CD14-positive monocyte (primary cell): ENCODE measurements at places on chromosomes 16 and 17.

DNA sequence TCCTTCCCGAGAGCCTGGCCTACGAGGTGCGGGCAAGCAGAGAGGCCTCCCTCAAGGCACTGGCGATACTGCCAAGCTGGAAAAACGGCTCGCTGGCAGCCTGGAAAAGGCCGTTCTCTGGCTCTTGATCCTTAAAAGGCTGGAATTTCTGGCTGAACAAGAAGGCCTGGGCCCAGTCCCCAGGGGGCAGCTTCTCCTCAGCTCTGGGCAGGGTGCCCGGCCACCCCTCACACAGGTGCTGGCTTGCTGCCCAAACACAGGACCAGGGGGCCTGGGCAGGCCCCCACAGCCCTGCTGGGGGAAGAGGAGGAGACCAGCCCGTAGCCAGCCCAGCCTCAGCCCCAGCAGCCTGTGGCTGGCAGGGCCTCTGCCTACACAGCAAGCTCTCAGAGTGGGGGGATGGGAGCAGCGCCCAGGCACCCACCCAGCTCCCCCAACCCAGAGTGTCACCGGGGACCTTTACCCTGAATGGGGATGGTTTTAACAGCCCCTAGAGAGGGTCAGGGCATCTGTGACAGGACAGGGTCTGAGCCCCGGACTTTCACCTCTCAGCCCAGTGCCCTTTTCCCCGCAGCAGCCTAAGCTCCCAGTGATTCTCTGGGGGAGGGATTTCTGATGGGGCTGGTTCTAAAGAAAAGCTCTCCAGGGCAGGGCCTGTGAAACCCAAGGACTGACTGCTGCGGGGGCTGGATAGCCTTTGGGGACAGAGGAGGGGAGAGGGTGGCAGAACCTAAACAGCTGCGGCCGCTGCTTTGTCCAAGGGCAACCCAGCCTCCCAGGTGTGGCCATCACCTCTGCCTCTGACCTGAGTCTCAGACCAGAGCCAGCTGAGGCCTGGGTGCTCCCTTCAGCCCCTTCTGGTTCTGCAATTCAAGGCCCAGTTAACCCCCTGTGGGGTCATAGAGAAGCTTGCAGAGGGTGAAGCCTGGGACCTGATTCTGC lies 38.6 kb upstream of the TOB1 start:
- H3K36me3 ChIP-seq, result no peaks in the 10 kb centered on the region
- H3K27ac ChIP-seq, result no peak overlapping the region
- no peak for DNase-seq
- H3K4me3 ChIP-seq, result no peak overlapping the region
- peaks cover 34% of the 10 kb centered on the region for H3K4me1 ChIP-seq

DNA sequence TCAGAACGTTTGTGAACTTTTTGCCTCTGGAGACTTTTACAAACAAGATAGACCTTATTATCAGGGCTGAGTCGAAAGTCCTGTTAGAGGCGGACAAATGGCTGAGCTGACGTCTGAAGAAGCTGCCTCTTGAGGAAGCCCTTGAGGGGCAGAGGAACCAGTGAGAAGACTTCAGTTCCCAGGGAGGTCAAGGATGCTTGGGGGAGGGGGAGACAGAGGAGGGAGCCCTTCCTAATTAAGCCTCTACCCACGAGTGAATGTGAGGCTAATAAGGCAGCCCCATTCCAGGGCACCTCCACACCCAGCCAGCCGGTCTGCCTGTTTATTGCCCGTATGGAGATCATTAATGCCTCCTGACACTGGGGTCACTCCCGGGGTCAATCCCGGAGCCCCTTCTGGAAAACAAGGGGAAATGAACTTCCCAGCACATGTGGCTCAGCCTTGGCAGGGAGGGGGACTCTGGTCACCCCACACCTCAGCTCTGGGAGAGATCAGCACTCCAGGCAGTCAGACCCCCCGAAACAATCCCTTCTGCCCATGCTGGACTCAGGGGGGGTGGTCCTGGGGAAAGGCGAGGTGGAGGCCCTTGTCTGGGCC lies 9.2 kb upstream of the TBX4 start:
- no peak for DNase-seq
- no peak overlapping the region for H3K27ac ChIP-seq
- peaks cover 22% of the 10 kb centered on the region for H3K27me3 ChIP-seq
- H3K36me3 ChIP-seq, result no peaks in the 10 kb centered on the region

DNA sequence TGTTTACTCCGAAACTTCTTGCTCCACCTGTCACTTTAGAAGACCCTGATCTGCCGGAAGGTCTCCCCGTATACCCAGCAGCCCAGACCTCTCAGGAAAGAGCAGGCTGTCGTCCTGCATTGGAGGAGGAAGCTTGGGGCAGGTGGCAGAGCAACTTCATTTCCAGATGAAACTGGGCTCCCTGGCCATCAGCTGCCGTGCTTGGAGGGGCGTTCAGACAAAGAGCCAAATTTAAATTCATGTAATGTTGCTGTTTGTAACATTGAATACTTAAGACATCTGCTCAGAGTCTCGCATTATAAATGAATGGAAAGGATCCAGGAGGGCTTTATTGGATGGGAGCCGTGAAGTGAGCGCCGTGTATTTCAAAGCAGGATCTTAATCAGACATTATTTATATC lies 628.5 kb downstream of the MAF start:
- H3K36me3 ChIP-seq, result no peaks in the 10 kb centered on the region
- H3K27me3 ChIP-seq, result no peaks in the 10 kb centered on the region
- no peak overlapping the region for H3K4me3 ChIP-seq
- DNase-seq, result no peak
- H3K4me1 ChIP-seq, result no peaks in the 10 kb centered on the region

DNA sequence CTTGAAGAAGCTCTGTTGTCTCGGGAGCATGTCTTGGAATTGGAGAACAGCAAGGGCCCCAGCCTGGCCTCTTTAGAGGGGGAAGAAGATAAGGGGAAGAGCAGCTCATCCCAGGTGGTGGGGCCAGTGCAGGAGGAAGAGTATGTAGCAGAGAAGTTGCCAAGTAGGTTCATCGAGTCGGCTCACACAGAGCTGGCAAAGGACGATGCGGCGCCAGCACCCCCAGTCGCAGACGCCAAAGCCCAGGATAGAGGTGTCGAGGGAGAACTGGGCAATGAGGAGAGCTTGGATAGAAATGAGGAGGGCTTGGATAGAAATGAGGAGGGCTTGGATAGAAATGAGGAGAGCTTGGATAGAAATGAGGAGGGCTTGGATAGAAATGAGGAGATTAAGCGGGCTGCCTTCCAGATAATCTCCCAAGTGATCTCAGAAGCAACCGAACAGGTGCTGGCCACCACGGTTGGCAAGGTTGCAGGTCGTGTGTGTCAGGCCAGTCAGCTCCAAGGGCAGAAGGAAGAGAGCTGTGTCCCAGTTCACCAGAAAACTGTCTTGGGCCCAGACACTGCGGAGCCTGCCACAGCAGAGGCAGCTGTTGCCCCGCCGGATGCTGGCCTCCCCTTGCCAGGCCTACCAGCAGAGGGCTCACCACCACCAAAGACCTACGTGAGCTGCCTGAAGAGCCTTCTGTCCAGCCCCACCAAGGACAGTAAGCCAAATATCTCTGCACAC lies 21.2 kb downstream of the AKAP1 start:
- H3K27me3 ChIP-seq, result no peaks in the 10 kb centered on the region
- DNase-seq, result no peak
- no peak overlapping the region for H3K27ac ChIP-seq
- no peak overlapping the region for H3K4me3 ChIP-seq
- H3K36me3 ChIP-seq, result peaks cover 4% of the 10 kb centered on the region

- H3K27ac ChIP-seq, result no peak overlapping the region
- no peaks in the 10 kb centered on the region for H3K4me1 ChIP-seq
- no peak overlapping the region for H3K4me3 ChIP-seq
Observed at GRCh38 chr17:59315866-59316265, 15.6 kb upstream of the YPEL2 start.

- H3K27me3 ChIP-seq, result no peaks in the 10 kb centered on the region
- no peaks in the 10 kb centered on the region for H3K36me3 ChIP-seq
- H3K4me3 ChIP-seq, result peak overlapping the region; percentile 73
- DNase-seq, result peak; percentile 45
- H3K4me1 ChIP-seq, result peaks cover 32% of the 10 kb centered on the region
- H3K27ac ChIP-seq, result no peak overlapping the region
Observed at GRCh38 chr17:17300624-17301568, 2.3 kb upstream of the NT5M start.

- no peak overlapping the region for H3K4me3 ChIP-seq
- DNase-seq, result no peak
- peaks cover 60% of the 10 kb centered on the region for H3K4me1 ChIP-seq
- no peaks in the 10 kb centered on the region for H3K36me3 ChIP-seq
- no peaks in the 10 kb centered on the region for H3K27me3 ChIP-seq
Observed at GRCh38 chr16:82187829-82188228, 17.8 kb upstream of the MPHOSPH6 start.

DNA sequence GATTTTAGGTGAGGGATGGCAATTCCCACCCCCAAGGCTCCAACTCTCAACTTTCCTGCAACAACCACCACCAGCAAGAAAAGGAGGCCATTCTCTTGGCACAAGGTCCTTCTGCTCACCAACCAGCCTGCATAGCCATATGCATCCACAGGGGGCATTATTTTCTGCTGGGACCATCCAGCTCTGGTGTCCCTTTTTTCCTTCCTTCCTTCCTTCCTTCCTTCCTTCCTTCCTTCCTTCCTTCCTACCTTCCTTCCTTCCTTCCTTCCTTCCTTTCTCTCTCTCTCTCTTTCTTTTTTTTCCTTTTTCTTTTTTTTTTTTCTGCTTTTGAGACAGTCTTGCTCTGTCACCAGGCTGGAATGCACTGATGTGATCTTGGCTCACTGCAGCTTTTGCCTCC lies 21.1 kb upstream of the COX10 start:
- no peaks in the 10 kb centered on the region for H3K36me3 ChIP-seq
- DNase-seq, result no peak
- no peaks in the 10 kb centered on the region for H3K4me1 ChIP-seq
- no peak overlapping the region for H3K4me3 ChIP-seq

GRCh38 chr17:75909812-75910274 lies 5.2 kb upstream of the MRPL38 start:
- no peak overlapping the region for H3K4me3 ChIP-seq
- DNase-seq, result no peak
- peaks cover 14% of the 10 kb centered on the region for H3K4me1 ChIP-seq
- H3K36me3 ChIP-seq, result no peaks in the 10 kb centered on the region

- H3K4me3 ChIP-seq, result no peak overlapping the region
- no peak for DNase-seq
- H3K4me1 ChIP-seq, result peaks cover 32% of the 10 kb centered on the region
- no peaks in the 10 kb centered on the region for H3K36me3 ChIP-seq
Observed at GRCh38 chr17:73155410-73156165, 9.2 kb upstream of the SSTR2 start.

- no peak overlapping the region for H3K27ac ChIP-seq
- H3K27me3 ChIP-seq, result no peaks in the 10 kb centered on the region
- DNase-seq, result no peak
Observed at GRCh38 chr16:86026171-86026910, 127.4 kb downstream of the IRF8 start.

GRCh38 chr17:9444687-9445086 lies 130.9 kb downstream of the STX8 start:
- H3K27me3 ChIP-seq, result no peaks in the 10 kb centered on the region
- no peaks in the 10 kb centered on the region for H3K4me1 ChIP-seq
- H3K27ac ChIP-seq, result no peak overlapping the region
- H3K36me3 ChIP-seq, result peaks cover 3% of the 10 kb centered on the region
- H3K4me3 ChIP-seq, result no peak overlapping the region

DNA sequence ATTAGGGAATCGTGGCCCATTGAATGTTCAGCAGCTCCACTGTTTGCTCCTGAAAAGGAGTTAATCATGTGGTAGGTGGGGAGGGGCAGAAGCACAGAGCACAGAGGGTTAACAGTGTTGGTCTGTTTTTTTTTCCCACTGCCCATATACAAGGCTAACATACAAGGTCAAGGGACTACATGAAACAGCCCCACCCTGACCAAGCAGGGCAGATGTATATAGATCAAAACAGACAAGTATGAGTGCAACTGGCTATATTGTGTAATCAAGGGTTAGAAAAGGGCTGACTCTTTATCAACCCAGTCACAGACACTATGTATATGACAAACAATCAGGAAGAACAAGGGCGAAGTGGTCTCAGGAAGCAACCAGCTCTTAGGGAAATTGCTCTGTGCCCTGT lies 186.6 kb upstream of the CDH11 start:
- no peak overlapping the region for H3K27ac ChIP-seq
- no peak for DNase-seq
- H3K36me3 ChIP-seq, result no peaks in the 10 kb centered on the region
- no peaks in the 10 kb centered on the region for H3K4me1 ChIP-seq

DNA sequence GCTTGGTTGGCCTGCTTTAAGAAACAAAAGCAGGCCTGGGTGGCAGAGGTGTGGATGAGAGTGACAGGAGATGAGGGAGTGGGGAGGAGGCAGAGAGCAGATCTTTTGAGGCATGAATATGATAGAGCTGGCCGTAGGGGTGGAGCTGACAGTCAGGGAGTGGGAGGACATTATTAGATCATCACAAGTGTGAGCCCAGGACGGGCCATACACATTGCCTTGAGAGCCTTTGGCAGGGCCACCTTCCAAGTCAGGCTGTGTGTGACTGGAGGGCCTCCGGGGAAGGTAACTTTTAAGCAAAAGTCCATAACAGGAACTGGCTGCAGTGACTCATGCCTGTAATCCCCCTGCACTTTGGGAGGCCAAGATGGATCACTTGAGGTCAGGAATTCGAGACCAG lies 26.3 kb downstream of the GINS3 start:
- peaks cover 5% of the 10 kb centered on the region for H3K27me3 ChIP-seq
- H3K4me3 ChIP-seq, result no peak overlapping the region
- no peak overlapping the region for H3K27ac ChIP-seq
- DNase-seq, result no peak
- H3K4me1 ChIP-seq, result peaks cover 6% of the 10 kb centered on the region

GRCh38 chr17:80160536-80160935 lies 9.3 kb upstream of the CARD14 start:
- H3K4me3 ChIP-seq, result no peak overlapping the region
- no peaks in the 10 kb centered on the region for H3K36me3 ChIP-seq
- H3K4me1 ChIP-seq, result no peaks in the 10 kb centered on the region
- H3K27ac ChIP-seq, result no peak overlapping the region

GRCh38 chr17:6027342-6028024 lies 42.7 kb upstream of the WSCD1 start:
- H3K27ac ChIP-seq, result no peak overlapping the region
- H3K4me3 ChIP-seq, result no peak overlapping the region
- H3K4me1 ChIP-seq, result no peaks in the 10 kb centered on the region
- no peak for DNase-seq
- H3K27me3 ChIP-seq, result peaks cover 5% of the 10 kb centered on the region
- H3K36me3 ChIP-seq, result no peaks in the 10 kb centered on the region

GRCh38 chr16:68287276-68288251 lies 23.2 kb downstream of the SLC7A6OS start:
- H3K36me3 ChIP-seq, result peaks cover 48% of the 10 kb centered on the region
- H3K27me3 ChIP-seq, result no peaks in the 10 kb centered on the region
- H3K4me1 ChIP-seq, result peaks cover 74% of the 10 kb centered on the region
- no peak overlapping the region for H3K4me3 ChIP-seq
- peak overlapping the region; percentile 6 for H3K27ac ChIP-seq

DNA sequence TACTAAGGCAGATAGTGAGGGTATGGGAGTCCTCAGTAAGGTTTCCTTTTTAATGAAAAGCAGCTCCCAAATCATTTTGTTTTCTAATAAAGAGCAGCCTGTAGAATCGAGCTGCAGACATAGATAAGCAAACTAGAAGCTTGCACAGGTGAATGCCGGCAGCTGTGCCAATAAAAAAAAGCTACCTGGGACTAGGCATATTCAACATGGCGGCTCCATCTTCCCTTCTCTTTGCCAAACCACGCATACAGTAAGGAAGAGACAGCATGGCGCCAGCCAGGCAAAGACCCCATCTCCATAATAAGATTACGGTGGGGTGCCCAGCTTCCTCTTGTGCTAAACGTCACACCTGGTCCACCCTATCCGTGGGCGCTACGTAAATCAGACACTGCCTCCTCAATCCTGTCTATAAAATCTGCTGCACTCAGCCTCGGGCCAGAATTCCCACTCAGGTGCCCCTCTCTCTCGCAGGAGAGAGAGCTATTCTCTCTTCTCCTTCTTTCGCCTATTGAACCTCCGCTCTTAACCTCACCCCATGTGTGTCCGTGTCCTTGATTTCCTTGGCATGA lies 92.7 kb upstream of the FA2H start:
- no peaks in the 10 kb centered on the region for H3K27me3 ChIP-seq
- no peaks in the 10 kb centered on the region for H3K4me1 ChIP-seq
- DNase-seq, result no peak
